Right lobe of liver (tissue), 6 donors: ENCODE measurements at places on chromosomes 2 and 18. TPM values are rescaled to one million over a fixed set of nuclear protein-coding genes. Genes with fewer than 3 reads are reported as not detected.

Gene TCF4
- 9.0 TPM for total RNA-seq

Gene CDH19
- 4.1 TPM for total RNA-seq

DNA sequence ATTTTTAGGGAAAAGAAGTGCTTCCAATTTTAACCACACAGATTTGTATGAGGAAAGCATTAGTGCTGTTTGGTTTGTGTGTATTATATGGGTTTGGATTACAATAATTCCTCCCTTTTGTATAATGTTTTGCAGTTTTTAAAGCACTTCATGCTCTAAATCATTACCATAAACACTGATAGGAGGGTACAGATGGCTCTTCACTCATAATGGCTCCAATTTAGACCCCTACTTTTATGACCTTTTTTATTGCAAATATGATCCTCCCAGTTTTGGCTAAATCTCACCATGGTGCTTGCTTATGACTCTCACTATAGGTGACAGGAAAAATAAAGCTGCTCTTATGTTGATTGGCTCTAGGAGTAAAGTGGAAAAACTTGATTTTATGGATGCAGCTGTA lies 23.8 kb upstream of the TMEM17 start:
- no peaks in the 10 kb centered on the region for H3K27me3 ChIP-seq
- no peaks in the 10 kb centered on the region for H3K36me3 ChIP-seq

- H3K27me3 ChIP-seq, result no peaks in the 10 kb centered on the region
- no peak overlapping the region for H3K4me3 ChIP-seq
- no peak overlapping the region for H3K27ac ChIP-seq
- no peak for DNase-seq
Measured at GRCh38 chr2:134679745-134680144, 39.1 kb downstream of the TMEM163 start.

GRCh38 chr18:77065221-77065981 lies 67.2 kb downstream of the MBP start:
- H3K36me3 ChIP-seq, result peaks cover 24% of the 10 kb centered on the region
- H3K27ac ChIP-seq, result no peak overlapping the region
- no peak for DNase-seq

Gene LAPTM4A
- total RNA-seq, result 142 TPM

Gene IL1B
- 0.49 TPM for total RNA-seq

- H3K4me3 ChIP-seq, result no peak overlapping the region
- H3K27ac ChIP-seq, result no peak overlapping the region
- no peak for DNase-seq
- H3K36me3 ChIP-seq, result peaks cover 3% of the 10 kb centered on the region
Measured at GRCh38 chr2:134950886-134951285, 32.3 kb downstream of the CCNT2 start.

DNA sequence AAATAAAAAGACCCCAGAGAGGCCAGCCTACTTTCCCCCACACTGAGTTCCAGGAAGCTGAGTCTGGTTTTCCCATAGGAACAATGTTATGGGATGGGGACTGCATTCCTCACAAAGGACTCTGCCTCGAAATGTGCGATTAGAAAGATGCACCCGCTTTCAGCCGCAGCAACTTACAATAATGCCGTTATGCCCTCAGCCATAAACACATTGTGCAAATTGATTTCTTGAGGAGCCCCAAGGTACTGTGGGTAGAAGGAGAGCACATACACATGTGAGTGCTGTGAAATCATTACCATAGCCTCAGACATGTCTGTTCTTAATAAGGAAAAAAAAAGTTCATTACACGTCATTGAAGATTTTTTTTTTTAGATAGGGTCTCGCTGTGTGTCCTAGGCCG lies 64.7 kb downstream of the AGAP1 start:
- H3K4me3 ChIP-seq, result no peak overlapping the region
- no peaks in the 10 kb centered on the region for H3K4me1 ChIP-seq
- no peaks in the 10 kb centered on the region for H3K27me3 ChIP-seq

DNA sequence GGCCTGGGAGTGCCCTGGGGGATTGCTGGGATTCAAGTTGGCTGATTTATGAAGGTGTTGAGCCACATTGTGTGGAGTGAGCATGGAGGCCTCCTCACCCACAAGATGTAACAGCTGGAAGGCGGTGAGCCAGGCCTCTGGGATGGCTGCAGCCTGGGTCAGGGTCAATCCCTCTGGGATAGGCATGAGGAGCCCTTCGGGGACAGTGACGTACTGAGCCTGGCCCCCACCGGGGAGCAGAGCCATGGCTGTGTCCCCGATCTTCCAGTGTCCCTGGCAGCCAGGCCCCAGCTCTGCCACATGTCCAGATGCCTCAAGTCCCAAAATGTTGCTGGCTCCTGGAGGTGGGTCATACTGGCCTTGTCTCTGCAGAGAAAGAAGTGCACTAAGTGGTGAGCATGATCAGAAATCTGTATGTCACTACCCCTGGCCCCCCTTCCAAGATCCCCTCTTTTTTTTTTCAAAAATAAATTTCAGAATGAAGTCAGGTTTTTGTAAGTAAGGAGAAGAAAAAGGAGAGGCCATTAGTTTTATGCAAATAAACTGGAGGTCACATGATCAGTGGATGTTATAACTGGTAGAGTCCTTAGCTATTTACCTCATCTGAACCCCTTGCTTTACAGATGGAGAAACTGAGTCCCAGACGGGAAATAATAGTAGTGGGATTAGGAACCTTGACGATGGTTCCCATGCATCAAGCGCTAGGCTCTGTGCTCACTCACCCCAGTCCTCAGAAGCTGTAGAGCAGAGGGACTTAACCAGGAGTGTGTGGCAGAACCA lies 1.7 kb downstream of the TP53I3 start:
- H3K27ac ChIP-seq, result no peak overlapping the region
- H3K27me3 ChIP-seq, result no peaks in the 10 kb centered on the region
- DNase-seq, result no peak

GRCh38 chr2:159209341-159210306 lies 76.9 kb downstream of the WDSUB1 start:
- H3K4me3 ChIP-seq, result no peak overlapping the region
- no peaks in the 10 kb centered on the region for H3K4me1 ChIP-seq
- no peaks in the 10 kb centered on the region for H3K27me3 ChIP-seq

Gene CFC1
- total RNA-seq, result not detected

DNA sequence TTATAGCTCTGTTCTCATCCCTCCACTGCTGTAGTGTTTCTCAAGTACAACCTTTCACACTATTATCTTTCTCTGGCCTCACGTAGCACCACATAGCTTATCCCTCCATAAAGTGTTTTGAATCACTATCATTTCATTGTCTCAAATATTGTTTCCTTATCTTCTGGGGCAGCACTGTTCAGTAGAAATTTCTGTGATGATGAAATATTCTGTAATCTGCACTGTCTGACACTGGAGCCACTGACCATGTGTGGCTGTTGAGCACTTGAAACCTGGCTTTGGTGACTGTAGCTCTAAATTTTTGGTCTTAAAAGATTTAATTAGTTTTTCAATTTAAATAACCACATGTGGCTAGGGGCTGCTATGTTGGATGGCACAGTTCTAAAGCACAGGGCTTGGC lies 78.9 kb downstream of the CPS1 start:
- no peak overlapping the region for H3K4me3 ChIP-seq
- DNase-seq, result no peak
- H3K4me1 ChIP-seq, result no peaks in the 10 kb centered on the region
- H3K27ac ChIP-seq, result no peak overlapping the region

Gene ADRA2B
- total RNA-seq, result 8.1 TPM

DNA sequence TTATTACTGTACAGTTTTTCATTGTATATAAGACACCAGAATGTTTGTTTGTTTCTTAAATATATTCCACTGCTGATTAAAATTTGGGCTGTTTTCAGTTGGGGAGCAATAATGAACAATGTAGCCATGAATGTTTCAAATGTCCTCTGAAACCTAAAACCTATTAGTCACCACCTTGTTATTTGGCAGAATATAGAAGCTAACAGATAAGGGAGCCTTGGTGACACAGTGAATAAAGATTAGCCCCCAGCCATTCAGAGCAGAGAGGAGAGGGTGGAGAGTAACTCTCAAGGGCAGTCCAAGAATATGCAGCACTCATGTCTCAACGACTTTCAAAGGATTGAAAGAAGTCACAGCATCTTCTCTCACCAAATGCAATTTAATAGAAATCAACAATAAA lies 43.1 kb upstream of the ATP8B1 start:
- DNase-seq, result no peak
- no peaks in the 10 kb centered on the region for H3K4me1 ChIP-seq
- no peaks in the 10 kb centered on the region for H3K36me3 ChIP-seq
- no peak overlapping the region for H3K4me3 ChIP-seq

- H3K27ac ChIP-seq, result no peak overlapping the region
- H3K27me3 ChIP-seq, result no peaks in the 10 kb centered on the region
- H3K4me3 ChIP-seq, result no peak overlapping the region
- DNase-seq, result no peak
Measured at GRCh38 chr2:33210626-33211025, 263.9 kb downstream of the LTBP1 start.

- DNase-seq, result no peak
- no peaks in the 10 kb centered on the region for H3K36me3 ChIP-seq
- H3K27ac ChIP-seq, result no peak overlapping the region
- no peaks in the 10 kb centered on the region for H3K4me1 ChIP-seq
- no peak overlapping the region for H3K4me3 ChIP-seq
Measured at GRCh38 chr18:8034674-8035073, 467.6 kb downstream of the PTPRM start.

Gene CTAGE1
- total RNA-seq, result not detected

- peak within 1 kb of the TSS; percentile 96 for H3K27ac ChIP-seq
- H3K4me3 ChIP-seq, result peak within 1 kb of the TSS; percentile 82
- no peaks in the 10 kb centered on the region for H3K4me1 ChIP-seq
Measured at GRCh38 chr2:109613922-109614714, at the start of the genes SEPTIN10 and SOWAHC. SEPTIN10 (minus strand) TSS chr2:109613966; CDS start chr2:109613827, 139 bp downstream. SOWAHC (plus strand) TSS chr2:109614364; CDS start chr2:109614490, 126 bp downstream.

Gene HNRNPLL
- total RNA-seq, result 9.2 TPM

DNA sequence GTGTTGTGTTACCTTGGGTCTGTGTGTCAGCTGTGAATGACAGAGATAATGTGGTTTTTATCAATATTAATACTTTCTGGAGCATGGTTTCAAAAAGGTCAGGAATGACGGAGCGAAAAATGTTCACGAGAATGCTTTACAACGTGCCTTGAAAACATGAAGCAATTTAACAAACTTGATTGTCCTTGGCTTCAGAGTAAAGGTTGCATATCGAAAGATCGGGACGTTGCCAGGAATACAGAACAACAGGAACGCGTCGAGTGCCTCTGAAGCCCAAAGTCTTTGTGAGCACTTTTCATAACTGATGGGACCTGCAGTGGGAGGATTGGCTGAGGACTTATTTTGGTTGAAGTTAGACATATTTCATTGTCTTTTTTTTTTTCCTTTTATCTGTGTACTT lies 206.1 kb downstream of the ZNF407 start:
- DNase-seq, result peak; percentile 67
- H3K27me3 ChIP-seq, result no peaks in the 10 kb centered on the region

Gene PMAIP1
- not detected for total RNA-seq

DNA sequence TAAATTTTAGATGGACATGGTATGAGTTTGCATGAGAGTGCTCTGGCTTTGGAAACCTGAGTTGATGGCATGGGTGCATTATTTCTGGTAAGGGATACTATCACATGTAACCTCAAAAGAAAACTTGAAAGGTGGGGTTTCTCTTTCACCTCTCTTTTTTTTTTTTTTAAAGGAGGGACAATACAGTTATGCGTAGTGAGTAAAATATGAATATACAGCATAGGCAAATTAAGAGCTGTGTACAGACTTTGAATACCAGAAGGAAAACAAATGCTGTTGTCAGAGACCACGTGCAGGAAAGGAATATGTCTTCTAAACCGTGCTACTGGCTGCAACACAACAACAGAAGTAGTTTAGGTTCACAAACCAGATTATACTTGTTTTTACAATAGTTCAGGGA lies 82.1 kb downstream of the MAP4K4 start:
- H3K36me3 ChIP-seq, result no peaks in the 10 kb centered on the region
- DNase-seq, result no peak
- no peaks in the 10 kb centered on the region for H3K27me3 ChIP-seq

DNA sequence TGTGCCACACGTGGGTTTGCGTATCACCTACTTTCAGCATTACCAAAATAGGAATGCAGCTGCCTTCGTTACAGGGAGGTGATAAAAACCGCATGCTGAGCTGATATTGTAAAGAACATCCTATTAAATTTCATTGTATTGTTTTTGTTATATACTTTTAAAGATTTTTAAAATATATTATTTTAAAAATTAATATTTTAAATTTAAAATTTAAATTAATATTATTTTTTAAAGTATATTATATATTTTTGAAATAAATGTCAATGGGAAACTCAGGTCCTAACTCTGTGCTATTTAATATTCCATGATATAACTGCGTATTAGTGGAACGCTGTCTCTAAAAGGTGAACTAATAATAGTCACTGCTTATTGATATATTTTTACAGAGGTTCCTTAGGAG lies 51.2 kb downstream of the CTNNA2 start:
- H3K4me3 ChIP-seq, result no peak overlapping the region
- H3K36me3 ChIP-seq, result no peaks in the 10 kb centered on the region

DNA sequence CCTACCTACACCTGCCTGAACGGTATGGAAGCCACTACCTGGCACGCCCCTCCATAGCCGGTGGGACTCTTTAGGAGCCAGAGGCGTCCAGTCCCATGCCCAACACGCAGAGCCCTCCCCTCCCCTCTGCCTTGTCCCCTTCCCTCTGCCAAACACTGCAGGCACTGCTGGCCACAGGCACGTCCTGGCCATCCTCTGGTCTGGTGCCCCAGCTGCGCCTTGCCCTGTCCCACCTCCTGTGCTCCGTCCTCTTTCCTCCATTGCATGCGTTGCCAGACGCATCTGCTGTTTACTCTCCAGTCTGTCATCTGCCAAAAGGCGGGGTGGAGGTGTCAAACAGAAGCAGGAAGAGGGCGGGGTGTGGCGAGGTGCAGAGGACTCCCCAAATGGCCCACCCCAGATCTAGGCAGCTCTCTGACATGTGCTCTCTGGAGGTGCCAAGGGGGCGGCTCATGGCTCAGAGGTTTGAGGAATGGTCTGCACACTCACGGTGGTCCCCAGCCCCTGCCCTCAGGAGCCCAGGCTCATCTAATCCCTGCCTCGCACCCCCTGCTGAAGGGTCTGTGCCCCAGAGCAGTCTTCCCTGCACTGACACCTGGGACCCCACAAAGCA lies 45.1 kb downstream of the HS6ST1 start:
- no peaks in the 10 kb centered on the region for H3K27me3 ChIP-seq
- no peak overlapping the region for H3K4me3 ChIP-seq
- H3K27ac ChIP-seq, result no peak overlapping the region

- DNase-seq, result no peak
- no peaks in the 10 kb centered on the region for H3K27me3 ChIP-seq
- peaks cover 4% of the 10 kb centered on the region for H3K4me1 ChIP-seq
- H3K4me3 ChIP-seq, result no peak overlapping the region
- H3K27ac ChIP-seq, result no peak overlapping the region
Measured at GRCh38 chr2:226130192-226130591, 669.4 kb downstream of the IRS1 start.

GRCh38 chr2:221569871-221570270 lies 2.2 kb downstream of the EPHA4 start:
- no peak overlapping the region for H3K27ac ChIP-seq
- no peaks in the 10 kb centered on the region for H3K4me1 ChIP-seq
- DNase-seq, result no peak
- H3K27me3 ChIP-seq, result peaks cover 3% of the 10 kb centered on the region
- H3K4me3 ChIP-seq, result no peak overlapping the region
